Liver (tissue), 10 donors: ENCODE measurements at places on chromosomes 6 and 20. TPM values are rescaled to one million over a fixed set of nuclear protein-coding genes. Genes with fewer than 3 reads are reported as not detected.

The BFSP1 gene
- polyA plus RNA-seq = 0.25 TPM

The ARHGAP40 gene
- polyA plus RNA-seq = not detected

The ZSCAN23 gene
- not detected for polyA plus RNA-seq

The GMNN gene
- 13.5 TPM for polyA plus RNA-seq

The HSD17B8 gene
- polyA plus RNA-seq = 43.7 TPM

The COX4I2 gene
- polyA plus RNA-seq = 0.81 TPM

The C6orf52 gene
- 0.71 TPM for polyA plus RNA-seq

The RGL2 gene
- polyA plus RNA-seq = 16.8 TPM

The GRM1 gene
- polyA plus RNA-seq = not detected

The PSORS1C2 gene
- polyA plus RNA-seq = not detected

The CLDN20 gene
- not detected for polyA plus RNA-seq

GRCh38 chr6:151288712-151289398 lies 49.1 kb downstream of the AKAP12 start:
- DNase-seq = no peak

- no peak for DNase-seq
Measured at GRCh38 chr6:87184762-87185250, 29.4 kb downstream of the ZNF292 start.

DNA sequence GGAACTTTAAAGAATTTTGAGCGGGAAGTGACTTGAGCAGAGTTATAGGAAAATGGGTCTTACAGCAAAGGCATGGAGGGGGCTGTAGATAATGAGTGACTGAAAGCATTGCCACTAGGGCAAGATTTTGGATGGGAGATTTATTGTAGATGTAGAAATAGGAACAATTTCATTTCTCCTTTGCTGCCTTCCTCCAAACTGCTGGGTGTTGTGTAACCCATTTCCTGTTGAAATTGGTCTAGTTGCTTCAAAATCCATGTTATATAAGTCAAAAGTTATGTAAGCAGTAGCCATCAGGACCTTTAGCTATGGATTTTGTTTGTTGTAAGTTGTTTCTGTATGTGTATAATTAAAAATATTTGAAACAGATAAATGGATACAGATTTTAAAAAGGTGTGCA lies 11.1 kb downstream of the YWHAB start:
- no peak for DNase-seq

GRCh38 chr6:111872401-111873177 lies 663 bp downstream of the FYN start:
- DNase-seq = peak; percentile 38

DNA sequence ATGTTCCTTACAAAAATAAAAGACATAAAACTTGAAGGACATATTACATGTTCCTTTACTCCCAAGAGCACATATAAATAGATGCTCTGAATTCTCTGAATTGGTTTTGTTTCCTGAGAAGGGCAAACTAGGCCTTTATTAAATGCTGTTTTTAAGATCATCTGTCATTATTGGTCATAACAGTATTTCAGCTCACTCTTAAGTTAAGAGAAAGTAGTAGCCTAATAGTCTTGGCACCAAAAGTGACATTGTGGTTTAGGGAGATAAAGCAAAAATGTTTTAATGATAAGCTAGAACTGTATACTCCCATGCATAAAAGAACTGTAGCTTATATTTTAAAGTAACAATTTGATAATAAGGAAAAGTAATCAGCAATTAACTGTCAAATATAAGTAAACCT lies 361.1 kb upstream of the PTCHD4 start:
- DNase-seq = no peak

DNA sequence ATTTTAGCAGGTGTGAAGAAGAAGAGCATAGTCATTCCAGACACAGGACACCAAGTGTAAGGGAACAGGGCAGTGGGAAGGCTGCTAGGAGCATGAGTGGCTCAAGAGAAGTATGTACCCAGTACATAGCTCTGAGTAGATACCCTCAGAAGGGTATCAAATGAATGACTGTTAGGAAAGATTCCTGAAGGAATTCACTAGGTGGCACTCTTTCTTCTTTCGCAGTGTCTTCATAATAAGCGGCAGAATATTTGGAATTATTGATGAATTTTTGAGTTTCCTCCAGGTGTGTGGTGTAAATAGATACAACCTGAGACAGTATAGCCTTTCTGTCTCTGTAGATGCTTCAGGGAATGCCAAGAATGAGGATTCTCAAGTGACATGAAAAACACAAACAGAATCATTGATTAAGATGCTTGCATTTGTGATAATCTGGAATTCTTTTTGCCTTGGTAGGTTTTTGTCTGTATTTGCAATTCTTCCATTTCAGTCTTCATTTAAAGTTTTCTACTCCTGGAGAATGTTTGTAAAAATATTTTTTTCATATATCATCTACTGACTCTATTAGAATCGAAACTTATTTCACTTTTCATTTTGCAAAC lies 264.3 kb upstream of the RIMS1 start:
- DNase-seq = no peak

DNA sequence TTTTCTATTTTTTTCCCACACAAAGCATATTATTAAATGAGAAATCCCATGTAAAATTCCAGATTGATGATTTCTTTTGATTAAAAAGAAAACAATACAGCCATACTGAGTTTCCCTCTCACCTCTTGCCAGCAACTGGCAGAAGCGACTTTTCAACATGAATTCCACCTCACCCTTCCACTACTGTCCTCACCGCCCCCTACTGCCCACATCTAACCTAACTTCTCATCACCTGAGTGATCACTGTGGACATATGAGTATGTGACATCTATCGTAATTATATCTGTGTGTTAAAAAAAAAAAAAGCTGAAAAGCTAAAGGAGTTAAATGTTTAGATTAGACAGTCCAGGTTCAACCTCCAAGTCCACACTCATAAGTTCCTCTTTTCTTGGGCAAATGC lies 528.6 kb downstream of the PRKN start:
- no peak for DNase-seq

- DNase-seq = no peak
Measured at GRCh38 chr6:140566781-140567277, 1192.4 kb upstream of the CITED2 start.

DNA sequence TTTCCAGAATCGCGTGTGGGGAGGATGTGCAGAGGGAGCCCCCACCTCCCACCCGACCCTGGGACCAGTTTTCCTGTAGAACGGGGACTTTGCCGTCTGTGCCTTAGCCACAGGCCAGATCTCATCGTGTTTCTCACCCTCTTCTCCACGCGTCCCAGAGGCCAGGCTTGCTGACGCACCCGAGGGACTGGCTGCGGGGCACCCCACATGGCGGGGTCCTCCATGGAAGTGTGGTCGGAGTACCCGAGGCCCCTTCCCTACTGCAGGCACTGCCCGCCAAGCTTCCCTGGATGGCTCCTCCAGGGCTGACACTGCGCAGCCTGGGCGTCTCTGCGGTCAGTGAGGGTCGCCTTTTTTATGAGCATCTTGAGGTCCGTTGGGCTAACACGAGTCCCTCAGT lies 346.5 kb downstream of the CDH4 start:
- DNase-seq = no peak

GRCh38 chr20:4082406-4083097 lies 67.2 kb upstream of the RNF24 start:
- DNase-seq = peak; percentile 76

- DNase-seq = no peak
Measured at GRCh38 chr20:63847237-63848002, 13.9 kb upstream of the ABHD16B start.

DNA sequence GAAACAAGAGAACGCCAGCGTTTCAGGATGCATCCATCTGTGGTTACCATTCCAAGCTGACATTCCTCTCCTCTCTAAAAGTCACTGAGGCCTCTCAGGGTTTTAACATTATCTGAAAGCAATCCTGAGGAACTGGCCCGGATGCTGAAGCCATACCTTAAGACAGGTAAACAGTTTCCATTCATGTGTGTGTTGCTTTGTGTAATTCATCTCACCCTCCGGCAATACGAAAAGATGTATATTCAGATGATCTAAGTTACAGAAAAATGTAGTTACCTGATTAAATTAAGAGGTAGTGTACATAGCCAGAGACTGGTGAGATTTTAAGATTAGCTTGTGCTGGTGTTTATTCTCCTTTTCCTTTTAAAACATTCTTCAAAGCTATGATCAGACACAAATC lies 68.4 kb upstream of the BACH2 start:
- no peak for DNase-seq

GRCh38 chr6:80170433-80170832 lies 64.0 kb downstream of the BCKDHB start:
- no peak for DNase-seq

DNA sequence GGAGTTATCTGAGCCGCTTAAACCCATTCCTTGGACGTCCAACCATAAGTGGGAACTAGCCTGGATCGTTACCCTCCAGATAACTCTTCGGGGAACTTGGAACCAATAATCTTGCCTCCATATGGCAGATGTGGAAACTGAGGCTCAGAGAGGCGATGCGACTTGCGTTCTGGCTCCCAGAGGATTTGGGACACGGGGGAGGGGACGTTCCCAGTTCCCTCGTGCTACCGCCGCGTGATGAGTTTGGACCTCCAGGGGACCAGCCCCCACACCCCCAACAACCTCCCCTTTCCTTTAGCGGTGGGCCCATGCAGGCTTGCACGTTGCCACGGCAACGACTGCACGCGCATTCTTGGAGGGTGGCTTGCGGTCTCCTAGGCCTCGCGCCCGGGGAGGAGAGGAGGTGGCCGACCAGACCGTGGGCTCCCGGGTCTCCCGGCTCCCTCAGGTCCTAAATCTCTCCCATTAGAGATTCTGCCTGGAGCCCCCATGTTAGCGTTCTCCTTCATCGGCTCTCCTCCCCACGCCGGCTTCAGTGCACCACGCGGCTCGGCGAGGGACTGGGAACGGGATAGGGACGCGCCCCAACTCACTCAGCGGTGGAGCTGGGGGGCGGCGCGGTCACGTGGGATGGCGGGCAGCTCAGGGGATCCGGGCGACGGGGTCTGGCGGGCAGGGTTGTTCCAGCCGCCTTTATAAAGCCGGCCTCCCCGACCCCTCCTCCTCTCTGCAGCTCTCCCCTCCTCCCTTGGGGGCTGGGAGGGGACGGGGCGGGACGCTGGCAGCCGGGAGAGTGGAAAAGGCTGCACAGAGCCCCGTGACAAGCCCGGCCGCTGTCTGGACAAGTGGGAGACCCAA lies at the start of gene PLTP:
Gene PLTP, minus strand, starts transcription at position 670 of the 858 bp plus-strand sequence. CDS start 703 bp downstream, outside the sequence.
- DNase-seq = peak; percentile 57

DNA sequence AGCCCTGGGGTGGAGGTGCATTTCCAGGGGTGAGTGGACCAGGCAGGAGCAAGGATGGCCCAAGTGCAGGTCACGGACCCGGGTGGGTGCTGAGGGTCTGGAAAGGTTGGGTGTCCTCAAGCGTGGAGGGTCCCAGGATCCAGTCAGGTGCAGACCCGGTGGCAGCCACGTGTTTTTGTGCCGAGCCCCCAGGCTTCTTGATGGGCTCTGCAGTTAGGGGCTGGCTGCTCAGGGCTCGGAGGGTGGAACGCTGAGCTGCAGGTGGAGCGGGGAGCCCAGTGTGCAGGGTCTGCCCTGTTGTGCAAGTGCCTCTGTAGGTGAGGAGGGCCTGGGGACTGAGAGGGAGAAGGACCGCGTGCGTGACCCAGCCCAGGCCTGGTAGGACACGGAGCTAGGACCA lies 70.9 kb upstream of the HLA-E start:
- DNase-seq = no peak

DNA sequence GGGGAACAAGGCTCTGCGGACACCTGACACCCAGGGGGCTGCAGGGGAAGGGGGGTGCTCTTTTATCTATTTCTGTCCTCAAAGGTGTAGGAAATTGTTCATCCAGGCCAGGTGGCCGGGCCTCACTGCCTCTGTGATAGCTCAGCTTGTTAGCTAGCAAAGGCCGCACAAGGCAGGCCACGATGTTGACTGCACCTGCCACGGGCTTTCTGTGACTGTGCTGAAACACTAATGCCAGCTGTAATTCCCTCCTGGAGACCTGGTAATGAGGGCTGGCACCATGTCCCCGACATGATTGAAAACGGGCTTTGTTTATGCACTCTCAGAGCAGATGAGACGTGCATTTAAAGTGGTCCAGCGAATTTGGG lies 61.4 kb upstream of the APCDD1L start:
- no peak for DNase-seq

GRCh38 chr6:161830866-161831616 lies 557.2 kb upstream of the AGPAT4 start:
- DNase-seq = no peak

GRCh38 chr20:32249030-32249738 lies 28.3 kb upstream of the KIF3B start:
- no peak for DNase-seq
